Brain microvascular endothelial cell (primary cell): ENCODE measurements at places on chromosomes 12 and 14.

DNA sequence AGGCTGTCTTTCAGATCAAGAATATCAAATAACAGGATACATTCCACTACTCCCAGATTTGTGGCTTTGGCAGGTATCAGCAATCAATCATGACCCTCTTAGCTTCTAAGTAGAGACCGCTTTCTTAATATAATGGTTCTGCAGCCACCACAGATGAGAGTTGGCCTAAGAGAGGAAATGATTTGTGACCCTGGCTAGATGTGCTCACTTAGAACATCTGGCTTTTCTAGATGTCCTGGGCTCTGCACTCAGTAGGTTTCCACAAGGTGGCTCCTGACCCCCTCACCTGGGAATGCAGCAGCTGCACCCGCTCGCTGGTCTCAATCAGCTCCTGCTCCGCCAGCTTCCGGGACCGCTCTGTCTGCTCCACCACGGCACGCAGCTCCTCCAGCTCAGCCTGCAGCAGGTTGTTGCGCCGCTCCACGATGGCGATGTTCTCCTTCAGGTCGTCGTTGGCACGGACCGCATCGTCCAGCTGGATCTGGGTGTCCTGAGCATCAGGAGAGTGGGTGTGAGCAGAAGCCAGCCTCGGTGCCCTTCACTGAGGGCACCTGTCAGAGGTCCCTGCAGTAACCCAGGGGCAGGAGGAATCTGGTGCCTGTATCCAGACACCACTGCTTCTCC, 8.9 kb downstream of the CMTM5 start:
- DNase-seq: no peak

- DNase-seq: no peak
Measured at GRCh38 chr14:91311284-91311662, 66.8 kb upstream of the GPR68 start.

GRCh38 chr12:87169010-87169409, 860.2 kb downstream of the C12orf50 start:
- DNase-seq: no peak

DNA sequence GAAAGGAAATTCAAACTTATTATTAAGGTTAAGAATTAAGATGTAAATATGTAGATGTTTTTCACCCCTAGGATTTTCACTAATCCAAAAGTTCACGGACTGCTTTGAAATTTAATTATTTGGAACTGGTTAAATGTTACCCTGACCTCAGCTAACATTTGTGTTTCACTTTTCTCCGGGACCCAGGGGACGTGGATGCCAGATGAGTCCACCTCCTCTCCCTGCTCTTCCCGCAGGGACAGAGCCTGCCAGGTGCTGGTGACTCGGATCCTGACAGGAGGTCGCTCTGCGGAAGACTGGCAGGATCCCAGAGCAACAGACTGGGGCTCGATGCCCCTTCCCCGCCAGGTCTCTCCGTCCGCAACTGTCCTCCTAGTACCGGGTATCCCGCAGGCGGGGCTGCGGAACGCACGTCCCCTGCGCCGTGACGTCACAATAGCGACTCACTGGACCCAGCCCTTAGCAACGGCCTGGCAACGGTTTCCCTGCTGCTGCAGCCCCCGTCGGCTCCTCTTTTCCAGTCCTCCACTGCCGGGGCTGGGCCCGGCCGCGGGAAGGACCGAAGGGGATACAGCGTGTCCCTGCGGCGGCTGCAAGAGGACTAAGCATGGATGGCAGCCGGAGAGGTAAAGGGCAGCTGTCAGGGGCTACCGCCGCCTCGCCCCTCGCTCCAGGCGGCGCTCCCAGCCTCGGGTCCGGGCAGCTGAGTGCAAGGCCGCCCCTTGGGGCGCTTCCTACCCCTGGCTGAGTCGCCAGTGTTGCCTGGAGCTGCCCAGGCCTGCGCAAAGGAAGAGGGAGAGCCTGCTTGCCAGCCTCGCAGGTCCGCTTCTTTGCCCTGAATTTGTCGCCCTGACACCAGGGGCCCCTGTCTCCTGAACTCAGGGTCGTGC, at the start of gene SPATA7:
SPATA7 (plus strand) TSS at position 446 of the 890 bp plus-strand sequence; CDS start at position 608, 162 bp downstream.
- peak; percentile 90 for DNase-seq

DNA sequence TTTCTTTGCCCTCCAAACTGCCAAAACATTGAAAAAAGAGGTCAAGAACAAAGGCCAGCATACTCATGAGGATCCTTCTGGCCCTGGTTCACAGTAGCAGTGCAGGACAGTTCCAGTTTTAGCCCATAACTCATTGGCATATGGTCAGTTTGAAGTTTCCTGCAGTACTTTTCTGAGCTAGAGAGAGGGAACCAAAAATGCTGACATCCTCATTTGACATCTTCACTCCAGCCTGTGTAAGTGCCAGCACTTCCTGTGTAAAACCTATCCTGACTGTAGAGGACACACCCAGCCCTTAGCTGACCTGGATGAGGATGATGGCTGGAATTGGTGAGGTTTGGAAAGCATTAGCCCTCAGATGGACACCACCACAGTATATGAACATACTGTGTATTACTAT, 84.1 kb downstream of the FGD4 start:
- no peak for DNase-seq

GRCh38 chr12:32568228-32568627, 110.9 kb upstream of the DNM1L start:
- DNase-seq: peak; percentile 56

- DNase-seq: no peak
Measured at GRCh38 chr12:9118158-9118557, 2.4 kb upstream of the A2M start.

DNA sequence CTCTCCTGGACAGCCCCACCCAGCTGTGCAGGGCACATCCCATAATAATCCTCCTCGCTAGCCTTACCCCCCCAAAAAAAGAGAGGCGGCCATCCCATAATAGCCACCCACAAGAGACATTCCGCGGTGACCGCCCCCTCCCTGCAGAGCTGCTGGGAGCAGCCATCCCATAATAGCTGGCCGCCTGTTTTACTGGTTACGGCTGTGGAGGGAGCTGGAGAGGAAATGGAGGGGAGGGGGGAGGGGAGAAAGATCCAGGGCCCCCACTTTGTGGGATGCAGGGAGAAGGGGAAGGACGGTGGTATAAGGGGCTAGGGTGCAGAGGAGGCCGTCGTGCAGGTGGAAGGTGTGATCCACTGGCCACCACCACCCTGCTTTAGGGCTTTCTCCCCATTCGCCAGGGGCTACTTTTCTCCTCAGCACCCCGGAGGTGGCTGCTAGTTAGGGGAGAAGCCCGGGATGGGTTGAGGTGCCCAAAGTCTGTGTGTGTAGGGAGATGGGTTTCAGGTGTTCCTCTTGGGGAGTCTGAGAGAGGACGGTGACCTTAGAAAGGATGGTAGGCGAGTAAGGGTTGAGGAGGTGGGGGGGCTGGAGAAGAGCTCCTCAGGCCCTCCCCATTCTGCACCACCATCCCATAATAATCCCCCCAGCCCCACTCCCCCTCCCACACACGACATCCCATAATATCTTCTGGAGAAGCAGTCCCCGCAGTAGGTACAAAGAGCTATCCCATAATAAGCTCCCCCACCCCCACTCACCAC, 6.0 kb upstream of the CHD4 start:
- DNase-seq: peak; percentile 65

- DNase-seq: no peak
Measured at GRCh38 chr12:103673891-103674375, 86.9 kb downstream of the STAB2 start.

- DNase-seq: no peak
Measured at GRCh38 chr12:118064608-118065007, 3.6 kb upstream of the WSB2 start.

- DNase-seq: no peak
Measured at GRCh38 chr14:61545726-61546455, 149.4 kb upstream of the HIF1A start.

GRCh38 chr14:76812093-76812421, 625 bp downstream of the ANGEL1 start:
- DNase-seq: no peak

- DNase-seq: no peak
Measured at GRCh38 chr14:100910888-100911664, 7.6 kb upstream of the RTL1 start.

GRCh38 chr12:92107094-92107493, 38.6 kb downstream of the BTG1 start:
- DNase-seq: no peak
